ENCODE measurements at places on chromosomes 5 and 9. TPM values are rescaled to one million over a fixed set of nuclear protein-coding genes. Genes with fewer than 3 reads are reported as not detected.

DNA sequence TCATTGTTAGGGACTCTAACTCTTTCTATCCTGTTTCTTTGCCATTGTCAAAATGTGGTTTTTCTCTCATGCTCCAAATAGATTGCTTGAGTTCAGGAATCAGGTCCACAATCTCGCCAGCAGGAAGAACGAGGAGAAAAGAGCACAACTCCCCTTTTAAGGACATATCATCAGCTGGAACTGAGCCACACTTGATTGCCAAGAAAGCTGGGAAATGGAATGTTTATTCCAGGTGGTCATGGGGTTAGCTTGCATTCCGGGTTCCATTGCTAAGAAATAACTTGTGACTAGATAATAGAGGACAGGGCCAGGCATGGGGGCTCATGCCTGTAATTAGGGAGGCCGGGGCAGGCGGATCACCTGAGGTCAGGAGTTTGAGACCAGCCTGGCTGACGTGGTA is 32.4 kb upstream of the C9orf57 start:
- H3K36me3 ChIP-seq = no peaks in the 10 kb centered on the region
- H3K4me1 ChIP-seq = no peaks in the 10 kb centered on the region
- DNase-seq = no peak
- H3K27me3 ChIP-seq = no peaks in the 10 kb centered on the region

STK32A gene
- 2.4 TPM for total RNA-seq

- no peak for DNase-seq
- no peak overlapping the region for H3K27ac ChIP-seq
- no peaks in the 10 kb centered on the region for H3K27me3 ChIP-seq
These were observed 41.4 kb downstream of the COL23A1 start for GRCh38 chr5:178548746-178549145.

GRCh38 chr9:34589636-34590380 is at the start of gene CNTFR:
Gene CNTFR (minus strand): TSS chr9:34589724. CDS start chr9:34568981, 20,743 bp downstream.
- DNase-seq = peak; percentile 76
- no peaks in the 10 kb centered on the region for H3K36me3 ChIP-seq
- peak within 1 kb of the TSS; percentile 34 for H3K27ac ChIP-seq

- peaks cover 2% of the 10 kb centered on the region for H3K4me1 ChIP-seq
- no peak overlapping the region for H3K27ac ChIP-seq
- H3K4me3 ChIP-seq = no peak overlapping the region
- no peaks in the 10 kb centered on the region for H3K27me3 ChIP-seq
- H3K36me3 ChIP-seq = no peaks in the 10 kb centered on the region
These were observed 55.5 kb upstream of the SPATA31C2 start for GRCh38 chr9:88193766-88194165.

- no peak overlapping the region for H3K27ac ChIP-seq
- H3K27me3 ChIP-seq = no peaks in the 10 kb centered on the region
- no peak overlapping the region for H3K4me3 ChIP-seq
- H3K4me1 ChIP-seq = no peaks in the 10 kb centered on the region
These were observed 30.4 kb downstream of the PPP2R2B start for GRCh38 chr5:146848133-146848532.

- H3K4me1 ChIP-seq = peaks cover 13% of the 10 kb centered on the region
- no peak overlapping the region for H3K27ac ChIP-seq
- peak; percentile 35 for DNase-seq
- no peaks in the 10 kb centered on the region for H3K36me3 ChIP-seq
- no peaks in the 10 kb centered on the region for H3K27me3 ChIP-seq
- H3K4me3 ChIP-seq = no peak overlapping the region
These were observed 371.5 kb downstream of the NR2F1-AS1 start for GRCh38 chr5:93209476-93209875.

DNA sequence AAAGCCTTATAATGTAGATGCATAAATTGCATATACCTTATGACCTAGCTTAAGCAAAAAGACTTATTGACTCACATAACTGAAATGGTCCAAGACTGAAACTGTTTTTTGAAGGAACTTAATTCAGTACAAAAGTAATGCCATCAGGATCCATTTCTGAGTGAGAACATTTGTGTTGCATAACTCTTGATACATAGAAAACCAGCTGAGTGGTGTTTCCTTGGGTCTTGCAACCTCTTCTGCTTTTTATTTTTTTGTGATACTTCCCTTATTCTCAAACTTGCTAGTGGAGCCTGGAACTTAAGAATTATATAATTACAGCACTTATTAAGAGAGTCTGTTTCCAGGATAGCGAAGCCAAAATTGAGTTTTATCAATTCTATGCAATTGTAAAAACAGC is 272.0 kb downstream of the MAN2A1 start:
- H3K27me3 ChIP-seq = no peaks in the 10 kb centered on the region
- no peaks in the 10 kb centered on the region for H3K36me3 ChIP-seq
- no peak for DNase-seq
- no peak overlapping the region for H3K4me3 ChIP-seq
- H3K4me1 ChIP-seq = no peaks in the 10 kb centered on the region

CYLC2 gene
- total RNA-seq = not detected
